Activated CD4-positive, alpha-beta T cell treated with anti-CD3 and anti-CD28 coated beads for 36 hours (primary cell): ENCODE measurements at places on chromosomes 11 and 22. TPM values are rescaled to one million over a fixed set of nuclear protein-coding genes. Genes with fewer than 3 reads are reported as not detected.

GRCh38 chr11:291281-292210 lies 2.6 kb downstream of the PGGHG start:
- peaks cover 16% of the 10 kb centered on the region for H3K36me3 ChIP-seq
- H3K4me1 ChIP-seq = peaks cover 26% of the 10 kb centered on the region
- H3K4me3 ChIP-seq = no peak overlapping the region
- peak overlapping the region; percentile 41 for H3K27ac ChIP-seq
- DNase-seq = peak; percentile 7

GRCh38 chr11:88360141-88360540 lies 22.6 kb upstream of the CTSC start:
- DNase-seq = no peak
- H3K36me3 ChIP-seq = no peaks in the 10 kb centered on the region
- H3K27ac ChIP-seq = no peak overlapping the region
- no peaks in the 10 kb centered on the region for H3K27me3 ChIP-seq

The UBQLN3 gene
- not detected for total RNA-seq

DNA sequence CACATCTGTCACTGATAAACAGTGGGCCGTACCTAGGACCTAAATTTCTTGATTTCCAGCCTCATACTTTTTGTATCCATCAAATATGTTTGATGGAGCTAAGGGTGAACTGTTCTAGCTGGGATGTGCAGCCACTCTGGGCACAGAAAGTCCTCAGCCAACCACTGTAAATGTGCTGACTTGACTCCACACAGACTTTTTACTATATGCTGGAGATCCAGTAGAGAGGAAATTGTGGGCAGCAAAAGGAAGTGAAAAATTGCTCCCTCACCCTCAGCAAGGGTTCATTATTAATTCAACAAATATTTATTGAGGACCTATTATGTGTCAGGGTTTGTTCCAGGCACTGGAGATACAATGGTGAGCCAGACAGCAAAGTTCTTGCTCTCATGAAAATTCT lies 54.2 kb upstream of the AMPD3 start:
- no peaks in the 10 kb centered on the region for H3K36me3 ChIP-seq
- no peak for DNase-seq
- peaks cover 4% of the 10 kb centered on the region for H3K27me3 ChIP-seq
- no peaks in the 10 kb centered on the region for H3K4me1 ChIP-seq
- no peak overlapping the region for H3K27ac ChIP-seq
- no peak overlapping the region for H3K4me3 ChIP-seq
